Cerebellum (tissue), 4 donors: ENCODE measurements at places on chromosomes 5 and 9. TPM values are rescaled to one million over a fixed set of nuclear protein-coding genes. Genes with fewer than 3 reads are reported as not detected.
A peak's percentile ranks its signal among the peaks of the same experiment; 100 is the strongest.

DNA sequence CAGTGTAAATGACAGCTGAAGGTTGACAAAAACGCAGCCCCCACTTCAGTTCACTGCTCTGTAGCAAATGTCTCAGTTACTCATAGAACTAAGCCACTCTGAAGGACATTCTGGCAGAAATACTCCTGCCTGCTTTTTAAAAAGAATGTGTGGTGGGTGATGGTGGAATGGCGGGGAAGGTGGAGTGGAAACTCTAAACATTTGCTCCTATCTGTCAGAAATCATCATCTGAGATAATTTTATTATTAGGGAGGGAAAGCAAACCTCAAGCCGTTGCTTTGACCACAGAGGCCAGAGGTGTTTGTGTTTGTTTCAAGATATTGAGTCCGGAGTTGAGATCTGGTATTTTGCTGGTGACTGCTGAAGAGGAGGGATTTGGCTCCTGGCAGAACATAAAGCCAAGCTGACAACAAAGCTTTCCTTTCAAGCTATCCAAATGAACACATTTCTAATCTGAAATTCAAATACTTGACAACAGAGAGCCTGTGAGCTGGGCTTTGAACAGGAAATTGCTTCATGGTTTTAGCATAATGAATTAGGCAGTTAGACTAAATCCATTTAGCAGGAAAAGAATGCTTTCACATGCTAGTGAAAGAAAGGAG is 362.7 kb downstream of the CSNK1G3 start:
- peak; percentile 6 for DNase-seq

DNA sequence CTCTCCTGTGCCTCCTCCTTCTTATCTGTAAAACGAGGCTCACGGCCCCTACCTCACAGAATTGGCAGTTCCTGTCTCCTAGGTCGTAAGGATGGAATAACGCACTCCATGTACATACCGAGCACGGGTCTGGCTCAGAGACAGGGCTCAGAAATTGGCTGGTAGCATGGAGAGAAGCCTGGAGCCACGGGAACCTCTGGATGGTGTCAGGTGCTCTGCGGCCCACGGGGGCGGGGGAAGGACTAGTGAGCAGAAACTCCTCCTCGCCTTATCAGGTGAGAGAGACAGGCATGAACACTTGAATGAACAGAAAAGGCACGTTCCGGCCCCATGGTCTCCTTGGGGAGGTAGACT is 15.4 kb upstream of the C5orf47 start:
- peak; percentile 43 for DNase-seq

DNA sequence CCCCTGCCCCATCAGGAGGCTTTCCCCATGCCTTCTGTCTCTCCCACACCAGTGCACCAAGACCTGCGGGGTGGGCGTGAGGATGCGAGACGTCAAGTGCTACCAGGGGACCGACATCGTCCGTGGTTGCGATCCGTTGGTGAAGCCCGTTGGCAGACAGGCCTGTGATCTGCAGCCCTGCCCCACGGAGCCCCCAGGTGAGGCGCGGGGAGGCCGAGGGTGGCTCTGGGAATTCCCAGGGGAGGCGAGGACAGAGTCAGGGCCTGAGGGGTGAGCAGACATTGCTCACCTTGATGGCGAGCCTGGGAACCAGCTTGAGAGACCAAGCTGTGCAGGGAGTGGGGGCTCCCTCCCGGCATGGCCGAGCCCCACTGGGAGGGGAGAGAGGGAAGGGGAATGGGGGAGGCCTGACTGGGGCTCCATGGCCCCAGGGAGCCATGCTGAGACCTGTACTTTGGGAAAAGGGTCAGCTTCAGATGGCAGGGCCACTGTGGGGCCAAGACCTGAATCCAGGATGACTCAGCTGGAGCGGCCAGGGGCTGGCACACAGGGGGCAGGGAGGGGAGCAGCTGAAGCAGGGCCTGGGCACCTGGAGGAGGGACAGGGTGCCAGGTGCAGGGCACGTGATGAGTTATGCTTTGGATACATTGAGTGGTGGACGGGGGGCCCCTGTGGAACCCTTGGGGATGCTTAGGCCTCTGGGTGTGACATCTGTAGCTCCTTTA is 35.2 kb downstream of the FAM163B start:
- DNase-seq = no peak

DNA sequence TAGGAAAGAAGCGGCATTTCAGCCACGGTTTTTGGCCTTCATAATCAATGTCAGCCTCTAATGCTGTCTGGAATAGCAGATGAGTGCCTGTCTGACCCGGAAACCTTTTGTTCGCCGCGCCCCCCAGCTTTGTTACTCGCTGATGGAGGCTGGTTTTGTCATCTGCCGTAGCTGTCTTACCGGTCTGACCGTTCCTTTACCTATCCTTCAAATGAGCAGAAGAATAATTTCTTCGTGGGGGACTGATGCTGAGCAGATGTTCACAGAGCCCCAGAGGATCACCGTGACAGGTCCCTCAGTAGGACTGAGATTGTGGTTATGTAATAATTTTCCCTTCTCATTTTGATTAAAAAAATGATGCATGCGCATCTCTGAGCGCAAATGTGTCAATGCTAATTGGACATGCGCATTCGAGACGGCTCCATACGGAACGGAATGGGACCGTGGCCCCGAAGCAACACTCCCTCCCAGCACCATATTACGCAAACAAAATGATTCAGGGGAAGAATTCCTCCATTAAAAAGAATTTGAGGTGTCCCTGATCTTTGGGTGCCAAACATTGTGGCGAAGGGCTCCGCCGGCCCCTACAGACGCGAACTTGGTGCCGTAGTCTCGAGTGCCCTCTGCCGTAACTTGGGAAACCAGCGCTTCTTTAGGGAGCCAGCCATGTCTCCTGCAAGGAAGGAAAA is 27.6 kb downstream of the TLX3 start:
- peak; percentile 76 for DNase-seq

- no peak for DNase-seq
Measured at GRCh38 chr5:127580731-127581130, 63.3 kb downstream of the PRRC1 start.

AIF1L gene
- 24.2 TPM for total RNA-seq
